GM23248 (cell line): ENCODE measurements at places on chromosomes 4 and X. TPM values are rescaled to one million over a fixed set of nuclear protein-coding genes. Genes with fewer than 3 reads are reported as not detected.

The CCNA2 gene
- 45.3 and 47.7 TPM in 2 replicates for total RNA-seq

The MRPS18C gene
- 11.9 and 15.8 TPM in 2 replicates for total RNA-seq

The IRF2 gene
- total RNA-seq, result 14.2 and 15.4 TPM in 2 replicates

The RTL5 gene
- 1.0 and 1.8 TPM in 2 replicates for total RNA-seq

The CAMK2D gene
- 94.5 and 104 TPM in 2 replicates for total RNA-seq

The FAT4 gene
- total RNA-seq, result 22.0 and 22.4 TPM in 2 replicates

The TMEM150C gene
- under 0.01 and 0.22 TPM in 2 replicates for total RNA-seq

The GPC4 gene
- total RNA-seq, result 1.9 and 2.5 TPM in 2 replicates

DNA sequence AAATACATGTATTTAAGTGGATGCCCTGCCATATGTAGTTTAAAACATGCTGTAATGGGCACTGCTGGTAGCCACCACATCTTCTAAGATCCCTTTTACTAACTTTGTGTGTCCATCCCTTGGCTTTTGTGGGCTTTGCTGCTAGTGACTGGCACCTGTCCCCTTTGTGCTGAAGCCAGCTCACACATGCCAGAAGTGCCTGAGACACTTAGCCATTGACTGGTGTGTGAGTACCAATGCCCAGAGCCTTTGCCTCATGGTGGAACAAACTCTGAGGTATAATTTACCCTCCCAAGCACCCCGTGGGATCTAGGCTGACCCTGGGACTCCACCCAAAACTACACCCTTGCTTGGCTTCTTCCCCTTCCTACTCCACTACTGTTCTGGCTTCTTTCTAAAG, 33.0 kb downstream of the ARHGAP6 start:
- H3K36me3 ChIP-seq, result no peaks in the 10 kb centered on the region
- no peak overlapping the region for H3K4me3 ChIP-seq
- peaks cover 3% of the 10 kb centered on the region for H3K4me1 ChIP-seq
- no peaks in the 10 kb centered on the region for H3K27me3 ChIP-seq
- no peak for DNase-seq

GRCh38 chrX:110248578-110248977, 69.3 kb downstream of the AMMECR1 start:
- H3K27me3 ChIP-seq, result no peaks in the 10 kb centered on the region
- no peak overlapping the region for H3K27ac ChIP-seq
- no peak overlapping the region for H3K4me3 ChIP-seq
- DNase-seq, result peak; percentile 10

GRCh38 chr4:174856926-174857800, 28.1 kb upstream of the GLRA3 start:
- no peak overlapping the region for H3K27ac ChIP-seq
- no peaks in the 10 kb centered on the region for H3K27me3 ChIP-seq
- DNase-seq, result no peak
- H3K4me1 ChIP-seq, result no peaks in the 10 kb centered on the region
- no peaks in the 10 kb centered on the region for H3K36me3 ChIP-seq

DNA sequence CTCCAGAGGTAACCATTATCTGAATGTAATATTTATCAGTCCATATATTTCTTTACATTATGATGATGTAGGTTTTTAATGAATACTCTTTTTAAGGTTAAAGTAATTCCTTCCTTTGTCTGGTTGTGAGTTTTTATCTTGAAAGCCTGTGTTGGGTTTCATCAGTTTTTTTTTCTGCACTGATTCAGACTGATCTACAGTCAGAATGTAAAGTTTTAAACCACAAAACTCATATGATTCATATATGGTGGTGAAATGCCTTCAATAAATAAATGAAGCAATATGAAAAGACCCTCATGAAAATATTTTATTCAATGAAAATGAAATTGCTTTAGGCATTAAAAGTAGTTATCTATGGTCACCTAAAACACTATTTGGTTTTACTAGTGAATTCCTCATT, 47.1 kb downstream of the SORBS2 start:
- 0 out of 2 replicates have a peak, but pooled peaks cover 10% of the 10 kb centered on the region for H3K27me3 ChIP-seq
- H3K36me3 ChIP-seq, result no peaks in the 10 kb centered on the region
- no peak overlapping the region for H3K4me3 ChIP-seq
- peak; percentile 10 for DNase-seq
- no peaks in the 10 kb centered on the region for H3K4me1 ChIP-seq
- no peak overlapping the region for H3K27ac ChIP-seq

GRCh38 chr4:35772291-35772690, 472.0 kb downstream of the ARAP2 start:
- no peak overlapping the region for H3K27ac ChIP-seq
- no peak for DNase-seq
- H3K4me1 ChIP-seq, result no peaks in the 10 kb centered on the region

DNA sequence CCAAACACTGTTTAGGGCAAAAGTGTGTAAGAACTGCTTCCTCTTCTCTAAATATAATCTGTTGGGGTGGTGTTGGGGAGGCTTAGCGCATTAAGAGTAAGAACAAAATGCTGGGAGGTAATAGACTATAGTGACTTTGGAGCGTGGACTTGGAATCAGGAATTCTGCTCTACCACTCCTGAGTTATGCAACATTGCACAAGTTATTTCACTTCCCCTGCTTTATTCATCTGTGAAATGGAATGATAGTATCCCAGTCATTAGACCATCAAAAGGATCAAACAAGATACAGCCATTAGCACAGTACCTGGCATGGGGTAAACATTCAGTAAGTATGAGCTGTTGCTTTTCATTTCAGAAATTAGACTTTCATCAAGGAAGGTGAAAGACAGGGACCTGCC, 58.7 kb downstream of the IGFBP7 start:
- H3K4me3 ChIP-seq, result no peak overlapping the region
- DNase-seq, result no peak
- H3K36me3 ChIP-seq, result no peaks in the 10 kb centered on the region
- no peaks in the 10 kb centered on the region for H3K27me3 ChIP-seq
- H3K4me1 ChIP-seq, result peaks cover 11% of the 10 kb centered on the region
- no peak overlapping the region for H3K27ac ChIP-seq

GRCh38 chrX:25066131-25066530, 50.4 kb upstream of the ARX start:
- no peaks in the 10 kb centered on the region for H3K27me3 ChIP-seq
- no peak for DNase-seq
- no peak overlapping the region for H3K4me3 ChIP-seq

DNA sequence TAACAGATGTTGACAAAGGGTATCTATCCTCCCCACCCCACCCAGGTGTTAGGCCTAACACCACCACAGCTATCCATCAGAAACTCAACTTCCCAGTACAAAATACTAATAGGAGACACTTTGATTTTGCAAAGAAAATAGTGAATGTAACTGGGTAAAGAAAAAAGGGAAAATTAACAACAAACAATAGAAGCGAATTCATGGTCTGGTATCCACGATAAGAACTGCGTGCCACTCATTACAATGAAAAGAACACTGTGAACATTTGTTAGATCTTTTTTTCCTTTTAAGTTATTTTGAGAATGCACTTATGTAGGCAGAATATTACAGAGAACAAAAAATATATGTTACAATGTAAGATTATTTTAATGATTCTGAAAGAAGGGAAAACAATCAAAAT, 12.0 kb downstream of the TSPAN5 start:
- H3K36me3 ChIP-seq, result no peaks in the 10 kb centered on the region
- no peak for DNase-seq
- no peaks in the 10 kb centered on the region for H3K27me3 ChIP-seq
- H3K27ac ChIP-seq, result no peak overlapping the region
- no peak overlapping the region for H3K4me3 ChIP-seq

GRCh38 chrX:48684134-48684533, 535 bp downstream of the WAS start:
- H3K27me3 ChIP-seq, result no peaks in the 10 kb centered on the region
- no peak for DNase-seq
- no peak overlapping the region for H3K27ac ChIP-seq
- H3K4me3 ChIP-seq, result no peak overlapping the region

DNA sequence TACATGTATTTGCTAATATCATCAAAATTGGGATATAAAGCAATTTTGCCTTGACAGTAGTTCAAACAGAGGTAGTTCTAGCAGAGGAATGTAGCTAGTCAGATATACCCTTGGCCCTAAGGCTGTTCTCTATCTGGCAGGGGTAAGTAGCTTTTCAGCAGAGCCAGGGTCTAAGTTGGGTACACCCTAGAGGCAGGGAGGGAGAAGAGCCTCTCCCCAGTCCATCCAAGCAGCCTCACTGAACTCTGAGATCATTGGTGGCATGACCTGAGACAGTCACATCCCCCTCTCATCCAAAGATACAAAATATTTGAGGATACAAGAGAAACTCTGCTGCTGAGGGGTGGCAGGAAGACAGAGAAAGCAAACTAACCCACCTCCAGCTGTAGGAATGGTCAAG, 343.7 kb downstream of the DHX15 start:
- DNase-seq, result no peak
- no peak overlapping the region for H3K27ac ChIP-seq
- no peak overlapping the region for H3K4me3 ChIP-seq

DNA sequence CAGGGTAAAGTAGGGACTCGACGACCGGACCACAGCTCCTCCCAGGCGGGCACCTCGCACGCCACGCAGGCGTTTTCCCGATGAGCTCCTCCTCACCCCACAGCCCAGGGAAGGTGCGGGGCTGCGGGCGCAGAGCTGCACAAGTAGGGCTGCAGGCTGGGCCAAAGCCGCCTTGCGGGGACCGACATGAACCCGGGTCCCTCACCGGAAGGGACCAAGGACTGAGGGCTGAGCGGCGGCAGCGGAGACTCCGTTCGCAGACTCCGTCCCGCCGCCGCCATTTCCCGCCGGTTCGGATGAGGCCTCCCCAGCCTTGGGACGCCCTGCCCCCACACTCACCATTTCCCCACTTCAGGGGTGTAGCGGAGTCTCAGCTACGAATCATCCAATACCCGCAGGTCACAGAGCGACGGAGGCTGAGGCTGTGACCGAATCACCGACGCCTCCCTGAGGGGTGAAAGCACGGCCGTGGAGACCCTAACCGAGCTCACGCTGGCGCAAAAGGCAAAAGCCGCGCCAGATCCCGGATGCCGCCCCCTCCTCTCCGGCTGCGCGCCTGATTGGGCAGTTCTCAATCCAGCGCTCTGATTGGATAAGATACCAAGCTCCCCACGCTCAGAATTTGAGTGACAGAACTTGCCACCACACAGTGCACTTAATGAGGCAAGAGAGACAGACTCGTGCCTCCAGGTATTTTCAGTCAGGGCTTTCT, at the start of gene ZNF732:
ZNF732 (minus strand) TSS at position 506 of the 712 bp plus-strand sequence; CDS start at position 342, 164 bp downstream.
- no peaks in the 10 kb centered on the region for H3K36me3 ChIP-seq
- no peaks in the 10 kb centered on the region for H3K4me1 ChIP-seq
- H3K27ac ChIP-seq, result no peak within 1 kb of the TSS
- peak; percentile 84 for DNase-seq

DNA sequence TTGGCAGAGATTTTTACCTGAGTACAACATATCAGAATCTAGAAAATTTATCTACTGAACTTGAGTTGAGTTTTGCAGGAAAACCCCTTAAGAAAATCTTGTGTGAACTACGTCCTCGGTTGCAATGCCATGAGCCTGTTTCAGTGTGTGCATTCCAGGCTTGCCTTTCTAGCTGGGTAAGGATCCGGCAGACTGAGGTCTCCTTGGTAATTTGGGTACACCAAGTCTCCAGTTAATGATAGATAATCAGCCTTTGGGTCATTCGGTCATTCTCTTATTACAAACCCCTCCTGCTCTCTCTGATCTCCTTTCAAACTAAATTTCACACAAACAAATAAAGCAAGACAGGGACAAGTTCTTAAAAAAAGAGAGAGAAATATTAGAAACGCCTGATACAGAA, 5.9 kb upstream of the HAND2 start:
- no peak overlapping the region for H3K27ac ChIP-seq
- no peaks in the 10 kb centered on the region for H3K27me3 ChIP-seq
- peaks cover 26% of the 10 kb centered on the region for H3K4me1 ChIP-seq
- DNase-seq, result peak; percentile 14
- no peaks in the 10 kb centered on the region for H3K36me3 ChIP-seq
